ENCODE measurements at places on chromosomes 4 and X.
A peak's percentile ranks its signal among the peaks of the same experiment; 100 is the strongest.

- peak; percentile 14 for DNase-seq
Observed at GRCh38 chrX:11533199-11533651, 132.5 kb downstream of the ARHGAP6 start.

- no peak for DNase-seq
Observed at GRCh38 chrX:70025464-70025863, 24.3 kb downstream of the AWAT2 start.

DNA sequence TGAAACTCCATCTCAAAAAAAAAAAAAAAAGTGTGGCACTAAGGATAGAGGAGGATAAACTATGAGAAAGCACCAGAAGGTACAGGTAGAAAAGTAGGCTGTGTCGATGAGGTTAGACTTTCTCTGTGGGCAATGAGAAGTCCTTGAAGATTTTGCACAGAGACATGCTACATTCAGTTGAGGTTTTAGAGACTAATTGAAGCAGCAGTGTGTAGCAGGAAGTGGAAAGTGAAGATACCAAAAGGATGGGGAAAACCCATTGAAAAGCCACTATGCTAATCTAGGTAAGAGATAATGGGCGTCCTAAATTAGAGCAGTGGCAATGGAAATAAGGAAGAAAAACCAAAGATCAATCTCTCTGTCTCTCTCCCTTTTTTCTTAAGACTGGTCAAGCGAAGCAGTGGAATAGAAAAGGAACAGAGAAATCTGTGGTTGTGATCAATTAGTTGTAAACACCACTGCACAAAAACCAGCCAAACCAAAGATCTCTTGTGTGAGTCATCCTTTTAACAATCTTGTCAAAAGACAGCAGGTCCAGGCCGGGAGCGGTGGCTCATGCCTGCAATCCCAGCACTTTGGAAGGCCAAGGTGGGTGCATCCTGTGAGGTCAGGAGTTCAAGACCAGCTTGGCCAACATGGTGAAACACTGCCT lies 3.5 kb downstream of the SPINK2 start:
- no peak for DNase-seq

DNA sequence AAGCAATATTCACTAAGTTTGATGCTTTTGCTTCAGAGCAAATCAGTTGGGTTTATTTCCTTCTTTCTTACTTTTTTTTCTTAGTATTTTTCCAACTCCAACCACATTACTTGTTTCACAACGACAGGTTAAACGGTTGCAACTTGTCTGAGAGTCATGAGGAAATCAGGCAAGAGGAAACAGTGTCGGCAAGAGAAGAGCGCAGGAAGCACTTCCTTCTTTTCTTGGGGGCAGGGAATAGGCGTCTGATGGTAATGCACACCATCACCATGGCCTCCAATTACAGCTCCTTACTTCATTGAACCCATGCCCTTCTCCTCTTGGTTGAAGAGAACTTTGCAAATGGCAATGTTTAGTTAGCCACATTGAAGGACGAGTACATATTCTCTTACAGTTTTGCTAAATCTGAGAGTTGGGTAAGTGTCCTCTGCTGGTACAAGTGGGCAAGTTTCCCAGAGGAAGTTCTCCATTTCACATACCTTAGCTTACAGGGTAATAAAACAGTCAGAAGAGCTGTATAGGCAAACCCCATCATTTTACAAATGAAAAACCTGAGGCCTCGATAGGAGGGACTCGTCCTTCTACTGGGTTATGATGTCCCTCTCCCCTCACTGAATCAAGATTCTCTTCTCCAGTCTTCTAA lies 8.3 kb upstream of the CXCL8 start:
- no peak for DNase-seq

- no peak for DNase-seq
Observed at GRCh38 chr4:87557348-87557747, 28.2 kb upstream of the SPARCL1 start.

DNA sequence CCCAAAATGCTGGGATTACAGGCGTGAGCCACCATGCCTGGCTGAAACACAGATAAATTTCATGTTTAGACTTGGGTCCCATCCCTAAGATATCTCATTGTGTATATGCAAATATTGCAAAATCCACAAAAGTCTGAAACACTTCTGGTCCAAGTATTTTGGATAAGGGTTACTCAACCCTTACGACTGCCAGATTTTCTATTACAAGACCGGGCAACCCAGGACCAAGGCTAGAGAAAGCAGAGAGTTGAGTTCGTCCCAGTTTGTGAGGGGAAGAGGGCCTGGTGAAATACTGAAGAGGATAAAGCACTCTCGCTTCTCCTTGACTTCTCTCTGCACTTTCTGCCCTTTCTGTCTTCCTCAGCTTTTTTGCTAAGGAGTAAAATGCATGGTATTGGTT lies 34.5 kb downstream of the ZFX start:
- no peak for DNase-seq

GRCh38 chr4:172865103-172865502 lies 303.5 kb upstream of the GALNT7 start:
- DNase-seq, result no peak

DNA sequence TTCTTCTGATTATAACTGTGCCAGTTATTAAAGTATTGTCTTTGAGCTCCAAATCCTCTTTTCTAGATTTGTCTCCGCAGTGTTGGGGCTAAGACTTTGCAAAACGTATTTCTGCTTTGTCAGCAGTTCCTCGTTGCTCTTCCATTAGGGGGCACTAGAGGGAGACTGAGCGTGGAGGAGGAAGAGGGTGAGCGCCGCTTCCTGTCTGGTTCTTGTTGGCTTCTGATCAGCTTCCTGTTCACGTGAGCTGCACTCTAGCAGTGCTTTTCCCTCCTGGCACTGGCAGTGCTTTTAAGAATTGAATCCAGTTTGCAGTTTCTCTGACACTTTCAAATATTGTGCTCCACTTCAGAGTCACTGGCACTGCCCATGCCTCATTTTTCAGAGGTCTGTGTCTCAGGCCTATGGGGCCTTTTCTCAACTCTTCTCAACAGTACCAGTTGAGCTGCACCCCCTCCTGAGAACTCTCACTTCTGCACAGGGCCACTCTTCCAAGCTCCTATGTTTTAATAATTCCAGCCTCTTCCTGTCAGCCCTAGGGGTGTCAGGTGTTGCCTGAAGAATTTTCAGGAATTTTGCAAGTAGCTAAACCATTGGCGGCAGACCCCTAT lies 54.4 kb upstream of the LCORL start:
- DNase-seq, result no peak

- no peak for DNase-seq
Observed at GRCh38 chr4:150647008-150647407, 65.1 kb downstream of the MAB21L2 start.

GRCh38 chr4:44535981-44536380 lies 87.4 kb upstream of the KCTD8 start:
- DNase-seq, result no peak

DNA sequence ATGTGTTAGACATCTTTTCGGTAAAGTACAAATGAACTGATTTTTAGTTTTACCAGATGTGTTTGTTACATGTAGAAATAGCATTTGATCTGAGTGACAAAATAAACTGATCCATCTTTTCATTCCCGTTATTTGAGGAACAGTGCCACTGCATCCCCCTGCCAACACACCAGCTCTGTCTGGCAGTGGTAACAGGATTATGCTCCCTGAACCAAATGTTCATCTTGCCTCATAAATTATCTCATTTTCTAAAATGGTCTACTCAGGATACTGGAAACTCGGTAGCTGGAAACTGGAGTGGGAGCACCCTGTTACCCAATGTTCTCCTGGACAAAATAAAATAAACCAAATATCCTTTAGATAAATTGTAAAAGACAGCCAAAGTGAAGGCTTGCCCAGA lies 171.6 kb downstream of the FAT4 start:
- DNase-seq, result no peak

DNA sequence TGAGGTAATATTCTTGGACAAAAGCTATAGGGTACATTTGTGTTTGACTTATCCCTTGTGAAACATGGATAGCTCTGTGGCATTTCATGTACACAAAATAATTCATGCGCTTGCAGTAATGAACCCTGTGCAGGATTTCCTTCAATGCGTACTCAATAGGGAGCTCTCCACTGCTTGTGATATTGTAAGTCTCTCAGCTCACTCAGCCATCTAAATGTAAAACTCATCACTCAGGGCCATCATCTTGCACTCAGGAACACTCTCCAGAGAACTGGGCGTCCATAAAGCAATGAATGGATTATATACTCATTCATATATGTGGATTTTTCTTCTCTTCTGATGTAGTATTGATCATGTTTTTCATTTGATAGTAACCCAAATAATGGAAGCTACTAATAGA lies 288.1 kb downstream of the DCTD start:
- no peak for DNase-seq

DNA sequence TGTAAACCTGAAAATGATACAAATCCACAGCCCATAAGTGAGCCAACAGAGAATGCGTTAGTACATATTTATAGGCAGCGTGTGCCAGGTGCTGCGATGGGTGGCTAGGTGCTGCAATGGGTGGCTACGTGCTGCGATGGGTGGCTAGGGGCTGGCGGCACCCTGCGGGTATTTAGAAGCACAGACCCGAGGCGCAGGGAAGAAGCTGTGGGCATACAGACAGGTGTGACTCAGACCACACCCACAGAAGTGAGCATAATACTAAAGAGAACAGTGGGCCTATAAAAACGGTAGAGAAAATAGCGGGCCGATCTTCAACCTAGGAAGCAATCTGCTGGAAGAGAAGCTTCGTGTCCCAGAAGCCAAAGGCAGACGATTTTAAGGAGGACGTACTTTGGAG lies 81.1 kb downstream of the FAT1 start:
- no peak for DNase-seq

- no peak for DNase-seq
Observed at GRCh38 chr4:152392079-152392478, 143.8 kb downstream of the FBXW7 start.

DNA sequence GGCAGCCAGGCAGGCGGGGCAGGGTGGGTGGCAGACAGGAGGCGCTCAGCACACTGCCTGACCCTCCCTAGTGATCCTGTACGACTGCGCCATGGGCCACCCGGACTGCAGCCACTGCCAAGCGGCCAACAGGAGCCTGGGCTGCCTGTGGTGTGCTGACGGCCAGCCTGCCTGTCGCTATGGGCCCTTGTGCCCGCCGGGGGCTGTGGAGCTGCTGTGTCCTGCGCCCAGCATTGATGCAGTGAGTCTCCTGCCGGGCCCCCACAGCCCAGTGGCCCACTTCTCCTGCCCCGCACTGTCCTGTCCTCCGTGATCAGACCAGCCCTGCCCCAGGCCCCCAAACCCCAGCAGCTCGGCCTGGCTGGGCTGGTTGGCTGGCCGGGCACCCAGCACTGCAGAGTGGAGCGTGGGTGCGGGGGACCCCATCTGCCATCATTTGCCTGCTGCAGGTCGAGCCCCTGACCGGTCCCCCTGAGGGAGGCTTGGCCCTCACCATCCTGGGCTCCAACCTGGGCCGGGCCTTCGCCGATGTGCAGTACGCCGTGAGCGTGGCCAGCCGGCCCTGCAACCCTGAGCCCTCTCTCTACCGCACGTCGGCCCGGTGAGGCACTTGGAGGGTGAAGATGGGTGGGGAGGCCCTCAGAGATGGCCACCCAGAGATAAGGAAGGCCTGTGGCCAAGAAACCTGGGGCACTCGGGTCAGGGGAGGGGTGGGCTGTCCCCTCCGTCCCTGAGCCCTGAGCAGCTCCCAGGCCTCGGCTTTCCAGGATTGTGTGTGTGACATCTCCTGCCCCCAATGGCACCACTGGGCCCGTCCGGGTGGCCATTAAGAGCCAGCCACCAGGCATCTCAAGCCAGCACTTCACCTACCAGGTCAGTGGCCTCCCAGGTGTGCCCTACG lies 7.6 kb downstream of the PLXNB3 start:
- no peak for DNase-seq

DNA sequence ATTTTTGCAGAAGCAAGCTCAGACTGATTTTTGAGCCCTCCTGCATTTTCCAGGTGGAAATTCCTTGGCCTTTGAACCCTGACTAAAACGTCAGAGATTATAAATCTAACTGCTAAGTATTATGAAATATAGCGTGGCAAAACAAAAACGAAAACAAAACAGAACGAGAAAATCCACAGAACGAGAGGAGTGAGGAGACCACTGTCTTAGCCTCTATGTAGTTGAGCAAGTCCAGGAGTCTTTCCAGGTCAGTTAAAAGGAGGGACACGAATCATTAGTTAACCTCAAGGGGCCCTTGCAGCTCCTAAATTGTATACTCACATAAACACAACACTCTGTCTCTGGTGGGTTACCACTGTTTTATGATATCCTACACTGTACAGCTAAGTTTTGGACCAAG lies 80.2 kb downstream of the SYNPO2 start:
- no peak for DNase-seq

- no peak for DNase-seq
Observed at GRCh38 chrX:94743478-94743877, 1069.5 kb downstream of the FAM133A start.

DNA sequence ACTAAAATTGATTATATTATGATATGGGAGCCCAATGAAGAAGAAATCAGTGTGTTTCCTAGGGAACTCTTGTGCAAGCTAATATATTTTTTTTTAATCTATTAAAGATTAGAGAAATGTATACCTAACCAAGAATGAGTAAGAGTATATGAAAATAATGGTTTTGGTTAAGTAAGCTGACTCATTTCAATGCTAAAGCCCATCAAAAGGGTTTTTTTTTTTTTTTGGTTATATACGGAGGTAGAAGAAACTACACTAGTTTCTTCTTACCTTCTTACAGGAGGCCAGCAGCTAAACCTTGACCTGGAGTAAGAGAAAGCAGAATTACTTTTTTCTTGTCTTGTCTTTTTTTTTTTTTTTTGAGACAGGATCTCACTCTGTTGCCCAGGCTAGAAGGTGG lies 27.5 kb downstream of the RUFY3 start:
- DNase-seq, result no peak

- DNase-seq, result no peak
Observed at GRCh38 chrX:147735364-147735763, 176.4 kb upstream of the FMR1 start.
